Activated T-helper 9 cell treated with anti-CD3 and anti-CD28 coated beads, Interleukin-2, amount 50 U/mL, for 16 hours (primary cell): ENCODE measurements at places on chromosomes 7 and 10.

GRCh38 chr10:91883549-91884444 is 25.5 kb downstream of the FGFBP3 start:
- no peak for DNase-seq

GRCh38 chr10:49394933-49395740 is 752 bp downstream of the DRGX start:
- DNase-seq, result no peak

- DNase-seq, result no peak
Observed at GRCh38 chr7:7861211-7861633, 107.4 kb upstream of the GLCCI1 start.

GRCh38 chr10:62583876-62584615 is 209.9 kb downstream of the ZNF365 start:
- DNase-seq, result no peak

DNA sequence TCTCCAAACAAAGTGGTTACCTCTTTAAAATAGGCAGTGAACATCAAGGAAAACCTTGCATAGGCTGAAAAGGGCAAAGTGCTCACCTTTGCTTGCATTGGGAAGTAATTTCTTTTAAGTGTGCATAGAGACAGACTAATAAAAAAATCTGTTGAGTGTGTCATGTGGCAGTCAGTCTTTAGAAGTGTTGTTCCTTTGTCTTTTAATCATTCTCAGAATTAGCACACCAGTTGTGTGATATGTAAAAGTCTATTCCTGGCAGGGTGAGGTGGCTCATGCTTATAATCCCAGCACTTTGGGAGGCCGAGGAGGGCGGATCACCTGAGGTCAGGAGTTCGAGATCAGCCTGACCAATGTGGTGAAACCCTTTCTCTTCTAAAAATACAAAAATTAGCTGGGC is 117.0 kb downstream of the INSYN2A start:
- DNase-seq, result no peak

DNA sequence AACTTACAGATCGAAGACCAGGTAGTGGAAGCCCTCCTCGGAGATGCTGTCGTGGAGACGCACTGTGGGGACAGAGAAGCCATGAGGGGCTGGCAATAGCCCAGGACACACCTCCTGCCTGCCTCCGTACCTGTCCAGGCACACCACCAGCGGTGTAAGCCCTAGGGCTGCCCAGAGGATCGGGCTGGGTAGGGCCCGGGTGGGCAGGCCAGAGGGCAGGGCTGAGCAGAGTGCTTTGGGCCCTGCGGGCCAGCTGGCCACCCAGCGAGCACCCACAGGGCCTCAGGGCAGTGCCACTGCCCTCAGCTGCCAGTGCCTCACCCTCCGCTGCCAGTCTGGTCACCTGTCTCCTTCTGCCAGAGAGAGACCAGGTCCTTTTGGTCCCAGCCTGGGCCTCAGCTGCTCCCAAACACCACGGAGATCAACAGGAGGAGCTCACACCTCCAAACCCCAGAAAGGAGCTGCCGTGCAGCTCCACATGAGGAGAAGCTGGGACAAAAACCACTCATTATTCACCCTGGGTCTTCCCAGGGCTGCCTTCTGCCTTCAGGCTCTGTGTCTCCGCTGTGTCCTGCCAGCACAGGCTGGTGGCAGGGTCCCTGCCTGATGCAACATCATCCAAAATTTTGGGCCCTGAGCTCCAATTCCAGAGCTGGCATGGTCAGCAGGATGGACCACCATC is 58.2 kb downstream of the YKT6 start:
- no peak for DNase-seq

DNA sequence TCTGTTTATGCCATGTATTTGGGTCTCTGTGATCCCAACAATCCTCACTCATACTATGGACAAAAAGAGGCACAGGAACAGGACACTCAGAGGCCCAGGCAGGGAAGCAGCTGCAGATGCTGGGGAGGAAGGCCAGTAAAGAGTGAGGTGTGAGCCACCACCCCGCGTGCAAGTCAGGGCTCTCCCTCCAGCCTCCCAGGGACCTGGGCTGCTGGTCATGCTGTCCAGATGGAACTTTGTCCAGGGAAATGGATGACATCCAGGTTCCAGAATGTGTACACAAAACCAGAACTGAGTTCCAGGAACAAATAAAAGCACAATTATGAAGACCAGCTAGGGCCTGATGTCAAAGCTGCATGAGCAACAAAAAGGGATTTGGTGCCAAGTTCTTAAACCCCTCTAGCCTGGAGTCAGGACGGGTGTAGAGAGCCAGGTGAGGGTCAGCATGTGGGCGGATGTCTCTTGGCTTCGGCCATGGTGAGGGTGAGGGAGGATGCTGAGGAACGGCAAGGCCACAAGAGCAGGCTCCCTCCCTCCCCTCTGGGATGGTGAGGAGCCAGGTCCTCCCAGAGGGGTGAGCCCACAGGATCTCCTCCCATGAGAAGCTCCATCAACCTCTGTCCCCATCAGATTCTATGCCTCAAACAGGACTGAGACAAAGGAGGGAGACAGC is 739.7 kb downstream of the PARD3 start:
- no peak for DNase-seq

- DNase-seq, result no peak
Observed at GRCh38 chr7:35483568-35483967, 211.4 kb downstream of the HERPUD2 start.

DNA sequence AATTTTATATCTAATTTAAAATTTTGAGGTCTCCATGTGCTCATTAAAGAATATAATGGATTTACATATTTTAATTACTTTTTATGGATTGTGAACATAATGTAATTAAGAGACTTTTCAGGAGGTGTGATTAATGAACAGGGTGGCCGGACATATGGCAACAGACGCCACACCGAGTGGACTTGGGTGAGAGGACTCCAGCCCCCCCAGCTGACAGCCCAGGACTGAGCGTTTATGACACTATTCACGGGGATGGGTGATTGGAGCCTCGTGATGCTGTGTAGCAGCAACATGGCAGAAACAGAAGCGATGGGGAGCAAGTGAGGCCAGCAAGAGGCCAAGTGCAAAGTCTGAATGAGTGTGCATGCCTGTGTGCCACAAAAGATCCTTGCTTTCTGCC is 1176.9 kb downstream of the TYW1 start:
- no peak for DNase-seq

DNA sequence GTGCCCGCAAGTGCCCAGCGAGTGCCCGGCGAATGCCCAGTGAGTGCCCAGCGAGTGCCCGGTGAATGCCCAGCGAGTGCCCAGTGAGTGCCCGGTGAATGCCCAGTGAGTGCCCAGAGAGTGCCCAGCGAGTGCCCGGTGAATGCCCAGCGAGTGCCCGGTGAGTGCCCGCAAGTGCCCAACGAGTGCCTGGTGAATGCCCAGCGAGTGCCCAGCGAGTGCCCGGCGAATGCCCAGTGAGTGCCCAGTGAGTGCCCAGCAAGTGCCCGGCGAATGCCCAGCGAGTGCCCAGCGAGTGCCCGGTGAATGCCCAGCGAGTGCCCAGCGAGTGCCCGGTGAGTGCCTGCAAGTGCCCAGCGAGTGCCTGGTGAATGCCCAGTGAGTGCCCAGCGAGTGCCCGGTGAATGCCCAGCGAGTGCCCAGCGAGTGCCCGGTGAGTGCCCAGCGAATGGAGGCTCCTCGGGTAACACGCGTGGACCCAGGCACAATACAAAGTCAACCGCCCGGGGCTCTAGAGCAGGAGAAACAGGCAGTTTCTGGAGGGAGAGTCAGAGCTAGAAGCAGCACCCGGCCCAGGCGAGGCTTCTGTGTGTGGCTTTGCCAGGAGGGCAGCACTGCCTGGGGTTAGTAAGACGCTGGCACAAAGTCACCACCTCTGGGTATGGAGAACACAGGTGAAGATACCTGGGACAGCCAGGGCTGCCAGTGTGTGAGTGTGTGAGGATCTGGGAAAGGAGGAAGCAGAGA is 38.2 kb upstream of the CFAP46 start:
- DNase-seq, result no peak

GRCh38 chr7:98779800-98780587 is 89.8 kb downstream of the TMEM130 start:
- DNase-seq, result no peak

GRCh38 chr10:93994438-93994801 is 689 bp downstream of the PLCE1 start:
- DNase-seq, result no peak

- no peak for DNase-seq
Observed at GRCh38 chr10:30987463-30987862, 44.2 kb downstream of the ZNF438 start.

DNA sequence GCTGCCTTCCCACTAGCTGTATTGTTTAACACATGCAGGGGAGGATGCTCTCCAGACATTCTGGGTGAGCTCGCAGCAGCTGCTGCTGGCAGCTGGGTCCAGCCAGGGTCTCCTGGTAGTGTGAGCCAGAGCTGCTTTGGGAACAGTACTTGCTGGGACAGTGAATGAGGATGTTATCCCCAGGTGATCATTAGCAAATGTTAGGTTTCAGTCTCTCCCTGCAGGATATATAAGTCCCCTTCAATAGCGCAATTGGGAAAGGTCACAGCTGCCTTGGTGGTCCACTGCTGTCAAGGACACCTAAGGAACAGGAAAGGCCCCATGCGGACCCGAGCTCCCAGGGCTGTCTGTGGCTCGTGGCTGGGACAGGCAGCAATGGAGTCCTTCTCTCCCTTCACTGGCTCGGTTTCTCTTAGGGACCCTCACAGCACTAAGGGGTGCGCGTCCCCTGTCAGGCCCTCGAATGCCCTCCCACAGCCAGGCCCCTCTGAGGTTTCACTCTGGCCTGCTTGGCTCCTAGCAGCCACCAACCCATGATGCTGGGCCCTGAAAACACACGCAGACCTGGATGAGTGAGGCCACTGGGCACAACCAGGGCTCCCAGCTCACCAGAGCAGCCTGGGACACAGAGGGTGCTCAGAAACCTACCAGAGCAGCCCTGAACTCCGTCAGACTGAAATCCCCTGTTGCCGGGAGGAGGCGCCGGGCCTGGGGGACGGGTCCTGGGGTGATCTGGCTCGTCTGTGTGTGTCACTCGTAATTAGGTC is 173.0 kb upstream of the LANCL2 start:
- no peak for DNase-seq
